ENCODE measurements at places on chromosomes 4 and X.

GRCh38 chr4:173367285-173367684 lies 3.5 kb upstream of the SAP30 start:
- DNase-seq = no peak

GRCh38 chr4:23213198-23213597 lies 520.5 kb downstream of the GBA3 start:
- DNase-seq = no peak

GRCh38 chr4:169485086-169485485 lies 127.3 kb downstream of the NEK1 start:
- DNase-seq = no peak

- no peak for DNase-seq
Observed at GRCh38 chr4:95398217-95398616, 150.6 kb downstream of the UNC5C start.

DNA sequence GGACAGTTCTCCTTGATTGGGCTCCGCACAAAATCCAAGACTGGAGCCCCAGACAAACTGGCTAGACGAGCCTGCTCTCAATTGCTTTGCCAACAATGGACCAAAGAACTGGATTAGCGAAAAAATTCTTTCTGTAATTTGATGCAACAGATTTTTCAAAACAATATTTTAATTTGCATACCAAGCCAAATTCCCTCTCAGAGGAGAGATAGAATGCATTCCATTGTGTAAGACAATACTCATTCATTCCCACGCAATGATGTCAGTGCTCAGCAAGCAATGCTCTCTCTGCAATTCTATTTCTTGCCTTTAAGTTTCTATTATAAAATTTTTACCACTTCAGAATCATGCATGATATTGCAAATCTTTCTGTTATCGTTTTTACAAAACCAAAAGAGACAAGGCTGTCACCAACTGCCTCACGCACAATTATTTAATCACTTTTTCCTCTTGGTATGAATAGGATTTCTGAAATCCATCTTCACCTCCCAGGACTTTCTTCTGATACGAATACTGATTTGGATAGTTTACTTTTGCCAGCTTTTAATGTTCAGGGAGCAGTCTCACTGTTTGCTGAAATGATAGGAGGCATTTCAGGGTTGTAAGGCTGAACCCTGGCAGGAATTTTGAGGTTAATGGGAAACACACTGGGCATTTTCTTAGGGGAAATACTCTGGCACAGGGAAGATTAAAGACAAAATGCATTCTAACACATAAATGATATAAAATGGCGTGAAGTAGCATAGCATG lies 46.1 kb upstream of the HCCS start:
- DNase-seq = no peak

DNA sequence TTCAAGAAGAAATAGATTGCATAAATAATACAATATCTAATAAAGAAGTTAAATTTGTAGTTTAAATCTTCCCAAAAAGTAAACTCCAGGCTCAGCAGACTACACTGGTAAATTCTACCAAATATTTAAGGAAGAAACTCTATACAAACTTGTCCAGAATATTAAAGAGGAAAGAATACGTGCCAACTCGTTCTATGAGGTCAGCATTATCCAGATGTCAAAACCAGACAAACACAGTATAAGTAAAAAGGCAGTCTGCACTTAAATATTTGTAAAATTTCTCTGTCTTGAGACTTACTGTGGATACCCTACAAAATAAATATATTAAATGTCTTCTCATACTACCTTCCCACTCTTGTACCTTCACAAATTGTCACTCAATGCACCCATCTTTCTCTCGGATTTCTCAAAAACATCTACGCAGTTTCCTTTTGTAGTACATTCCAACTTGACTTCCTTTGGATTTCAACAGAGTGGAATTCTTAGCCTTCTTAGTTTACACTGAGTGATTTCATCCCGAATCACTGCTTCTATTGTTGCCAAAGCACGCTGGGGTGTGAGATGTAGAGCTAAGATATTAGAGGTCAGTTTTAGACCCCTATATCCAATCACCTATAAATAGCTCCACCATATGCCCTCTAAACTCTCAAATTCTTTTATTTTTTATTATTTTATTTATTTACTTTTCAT lies 71.6 kb upstream of the MAB21L2 start:
- no peak for DNase-seq

DNA sequence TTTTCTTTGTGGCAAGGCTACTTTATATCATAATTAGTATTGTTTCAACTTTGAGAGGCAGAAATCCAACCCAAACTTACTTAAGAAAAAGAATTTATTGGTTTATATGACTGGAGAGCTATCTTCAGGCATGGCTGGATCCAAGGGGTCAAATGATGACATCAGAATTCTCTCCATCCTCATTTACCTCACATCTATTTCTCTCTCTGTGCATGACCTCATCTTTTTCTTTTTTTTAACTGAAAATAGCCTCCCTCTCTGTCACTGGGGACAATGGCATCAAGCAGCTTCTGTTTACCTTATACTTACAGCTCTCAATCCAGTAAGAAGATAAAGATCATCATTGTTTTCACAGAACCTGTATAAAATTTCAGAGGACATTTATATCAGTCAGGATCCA lies 12.0 kb upstream of the EXOC1L start:
- no peak for DNase-seq

- no peak for DNase-seq
Observed at GRCh38 chrX:10619425-10620046, 849 bp downstream of the MID1 start.

- no peak for DNase-seq
Observed at GRCh38 chrX:111811831-111812230, 64.2 kb upstream of the TRPC5OS start.

GRCh38 chr4:20203508-20203907 lies 48.2 kb upstream of the SLIT2 start:
- DNase-seq = no peak

DNA sequence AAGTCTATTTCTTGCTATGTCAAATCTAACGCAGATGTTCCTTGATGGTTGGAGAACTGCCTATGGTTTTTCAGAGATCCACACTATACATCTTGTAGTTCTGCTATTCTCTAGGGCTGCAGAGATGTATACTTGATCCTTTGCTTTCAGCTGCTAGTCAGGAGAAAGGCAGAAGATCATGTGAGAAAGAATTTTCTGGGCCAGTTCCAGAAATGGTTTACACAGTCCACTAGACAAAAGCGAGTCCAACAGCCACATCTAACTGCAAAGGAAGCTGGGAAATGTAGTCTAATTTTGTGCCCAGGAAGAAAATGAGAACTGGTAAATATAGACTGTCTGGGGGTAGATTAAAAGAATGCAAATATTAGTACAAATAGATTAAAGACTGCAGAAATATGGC lies 394.3 kb upstream of the SLIT2 start:
- DNase-seq = no peak

DNA sequence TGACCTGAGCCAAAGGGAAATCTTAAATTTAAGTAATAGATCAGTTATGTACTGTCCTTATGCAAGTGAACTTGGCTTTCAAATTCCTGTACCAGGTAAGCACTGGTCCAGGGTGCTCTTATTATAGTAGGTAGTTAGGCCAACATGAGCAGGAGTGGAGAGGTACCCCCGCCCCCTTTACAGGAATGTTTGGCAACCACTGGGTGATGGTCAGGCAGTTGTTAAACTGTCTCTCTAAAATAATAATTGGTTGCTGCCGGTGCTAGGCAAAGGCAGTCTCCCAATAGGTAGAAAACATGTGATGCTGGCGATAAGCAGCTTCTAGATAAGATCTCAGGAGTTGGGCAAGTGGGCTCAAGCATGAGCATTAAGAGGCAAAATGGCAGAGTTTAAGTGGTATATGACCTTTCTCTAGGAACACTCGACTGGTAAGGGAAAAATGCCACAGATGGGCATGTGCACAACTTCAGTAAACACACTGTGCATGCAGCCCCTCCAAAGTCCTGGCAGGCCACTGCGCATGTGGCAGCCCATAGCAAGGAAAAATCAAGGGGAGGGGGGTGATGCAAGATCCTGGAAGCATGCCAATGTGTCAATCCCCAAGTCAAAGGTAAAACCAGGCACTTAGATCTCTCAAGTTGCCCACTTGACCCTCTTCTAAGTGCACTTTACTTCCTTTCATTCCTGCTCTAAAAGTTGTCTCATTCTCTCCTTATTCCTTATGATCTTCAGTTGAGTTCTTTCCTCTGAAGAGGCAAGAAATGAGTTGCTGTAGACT lies 1239.7 kb downstream of the C4orf33 start:
- no peak for DNase-seq

DNA sequence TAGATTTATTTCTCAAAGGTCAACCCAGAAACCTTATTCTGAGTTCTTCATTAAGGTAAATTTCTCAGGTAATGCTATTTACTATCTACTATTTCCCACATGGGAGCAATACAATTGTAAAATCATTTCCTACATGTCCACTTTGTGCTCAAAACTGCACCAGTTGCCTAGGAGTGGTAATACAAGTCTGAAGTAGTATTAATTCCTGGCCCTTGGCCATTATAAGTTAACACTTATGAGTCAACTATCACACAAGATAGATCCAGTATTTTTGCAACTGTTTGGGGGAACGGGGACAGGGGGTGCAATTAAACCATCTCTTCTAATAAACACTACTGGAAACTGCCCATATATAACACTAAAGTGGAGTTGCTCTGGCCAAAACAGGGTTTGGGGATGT lies 48.9 kb downstream of the ACSL4 start:
- DNase-seq = no peak

- DNase-seq = no peak
Observed at GRCh38 chr4:113447769-113448168, 313.8 kb downstream of the CAMK2D start.

GRCh38 chr4:15194520-15194919 lies 192.2 kb downstream of the CPEB2 start:
- no peak for DNase-seq

DNA sequence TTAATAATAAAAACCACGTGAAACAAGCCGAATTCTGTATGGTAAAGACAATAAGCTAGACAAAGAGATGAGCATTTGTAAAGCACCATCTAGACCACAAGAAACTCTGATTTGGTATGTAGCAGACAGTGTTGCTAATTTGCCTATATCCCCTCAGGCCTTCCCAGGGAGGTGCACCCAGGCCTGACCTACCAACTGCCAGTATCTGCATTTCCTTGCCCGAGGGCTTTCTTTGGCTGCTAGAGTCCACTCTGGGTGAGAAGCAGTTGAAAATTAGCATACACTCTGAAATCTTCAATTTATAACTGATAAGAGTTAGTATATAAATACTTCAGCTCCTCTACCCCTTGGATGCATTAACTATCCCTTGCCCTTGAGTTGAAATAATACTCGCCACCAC lies 37.4 kb upstream of the IL1RAPL1 start:
- no peak for DNase-seq

- DNase-seq = no peak
Observed at GRCh38 chr4:135838889-135839288, 1637.3 kb upstream of the PABPC4L start.

- DNase-seq = no peak
Observed at GRCh38 chr4:1172228-1172851, at the start of gene SPON2. TSS of gene SPON2 (minus strand) at chr4:1172583.

- DNase-seq = no peak
Observed at GRCh38 chr4:136032391-136032790, 1499.9 kb downstream of the PCDH18 start.

- DNase-seq = no peak
Observed at GRCh38 chrX:70427365-70427764, 4.3 kb downstream of the GDPD2 start.

DNA sequence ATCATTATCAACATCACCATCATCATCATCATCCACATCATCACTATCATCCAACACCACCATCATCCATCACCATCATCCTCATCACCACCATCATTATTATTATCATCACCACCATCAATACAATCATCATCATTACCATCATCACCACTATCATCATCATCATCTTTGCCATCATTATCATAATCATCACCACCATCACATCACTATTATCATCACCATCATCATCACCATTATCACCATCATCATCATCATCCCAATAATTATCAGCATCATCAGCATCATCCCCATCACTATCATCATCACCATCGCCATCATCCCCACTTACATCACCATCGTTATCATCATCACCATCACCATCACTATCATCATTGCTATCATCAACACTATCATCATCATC lies 1021.9 kb upstream of the PRKX start:
- no peak for DNase-seq
